Tibial nerve (tissue), 4 donors: ENCODE measurements at places on chromosomes 2 and 18. TPM values are rescaled to one million over a fixed set of nuclear protein-coding genes. Genes with fewer than 3 reads are reported as not detected.

- peak overlapping the region; percentile 40 for H3K27ac ChIP-seq
- peaks cover 21% of the 10 kb centered on the region for H3K27me3 ChIP-seq
- no peaks in the 10 kb centered on the region for H3K36me3 ChIP-seq
- H3K4me1 ChIP-seq, result peaks cover 31% of the 10 kb centered on the region
Measured at GRCh38 chr2:84880395-84880644, 564 bp downstream of the TRABD2A start.

- H3K36me3 ChIP-seq, result peaks cover 5% of the 10 kb centered on the region
- no peaks in the 10 kb centered on the region for H3K27me3 ChIP-seq
- H3K4me3 ChIP-seq, result no peak overlapping the region
- DNase-seq, result no peak
- no peaks in the 10 kb centered on the region for H3K4me1 ChIP-seq
Measured at GRCh38 chr2:166419616-166419934, 43.8 kb upstream of the SCN9A start.

DNA sequence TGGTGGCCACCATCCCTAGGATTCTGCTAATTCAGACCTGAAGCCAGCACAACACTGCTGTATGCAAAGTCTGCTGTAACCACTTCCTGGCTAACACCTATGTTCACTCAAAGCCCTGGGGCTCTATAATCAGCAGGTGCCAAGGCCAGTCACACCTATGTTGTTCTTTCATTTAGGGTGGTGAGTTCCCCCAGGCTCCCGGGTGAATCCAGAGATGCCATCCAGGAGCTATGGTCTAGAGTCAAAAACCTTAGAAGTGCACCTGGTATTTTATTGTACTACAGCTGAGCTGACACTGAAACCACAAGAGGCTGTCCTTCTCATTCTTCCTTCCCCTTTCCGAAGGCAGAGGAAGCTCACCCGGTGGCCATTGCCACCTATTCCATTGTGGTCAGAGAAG lies 46.2 kb upstream of the CCDC141 start:
- H3K27me3 ChIP-seq, result no peaks in the 10 kb centered on the region
- no peak overlapping the region for H3K27ac ChIP-seq
- H3K4me3 ChIP-seq, result no peak overlapping the region
- H3K36me3 ChIP-seq, result no peaks in the 10 kb centered on the region

- H3K4me1 ChIP-seq, result no peaks in the 10 kb centered on the region
- H3K36me3 ChIP-seq, result no peaks in the 10 kb centered on the region
- H3K4me3 ChIP-seq, result no peak overlapping the region
- no peak overlapping the region for H3K27ac ChIP-seq
- H3K27me3 ChIP-seq, result no peaks in the 10 kb centered on the region
- DNase-seq, result no peak
Measured at GRCh38 chr2:223735035-223735640, 102.2 kb downstream of the AP1S3 start.

DNA sequence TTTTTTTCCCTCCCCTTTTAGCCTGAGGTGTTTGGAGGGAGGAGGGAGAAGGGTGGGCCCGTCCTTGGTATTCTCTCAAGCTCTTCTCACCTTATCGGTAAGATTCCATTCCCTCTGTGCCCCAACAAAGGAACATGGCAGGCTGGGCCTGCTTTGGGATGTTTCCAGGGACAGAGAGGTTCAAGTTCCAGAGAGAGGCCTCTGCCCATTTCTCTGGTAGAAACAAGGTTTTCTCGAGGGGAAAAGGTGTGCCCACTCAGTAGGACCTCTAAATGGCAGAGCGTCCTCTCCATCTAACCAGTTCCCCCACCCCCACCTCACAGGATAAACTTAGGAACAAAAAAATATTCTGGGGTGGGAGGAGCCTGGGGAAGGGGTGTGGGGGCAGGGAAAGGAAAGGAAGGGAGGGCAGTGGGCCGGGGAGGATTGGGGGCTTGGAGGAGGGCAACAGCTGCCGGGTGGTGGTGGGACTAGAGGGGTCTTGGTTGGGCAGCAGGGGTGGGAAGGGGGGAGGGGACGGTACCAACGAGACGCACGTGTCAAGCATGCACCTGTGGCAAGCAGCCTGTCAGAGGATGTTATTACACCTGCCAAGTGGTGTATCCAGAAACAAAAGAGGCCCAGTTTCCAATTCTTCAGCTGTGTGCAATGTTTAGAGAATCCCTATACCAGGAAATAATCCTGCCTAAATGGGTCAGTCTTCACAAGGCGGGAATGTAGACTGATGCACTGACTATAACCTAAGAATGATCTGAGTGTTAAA lies 2.1 kb downstream of the PCBP1 start:
- no peak for DNase-seq
- H3K4me1 ChIP-seq, result peaks cover 30% of the 10 kb centered on the region
- H3K36me3 ChIP-seq, result no peaks in the 10 kb centered on the region
- peak overlapping the region; percentile 100 for H3K27ac ChIP-seq
- H3K4me3 ChIP-seq, result peak overlapping the region; percentile 78

GRCh38 chr2:71742953-71743601 lies 289.7 kb downstream of the DYSF start:
- peak; percentile 72 for DNase-seq
- no peak overlapping the region for H3K4me3 ChIP-seq
- peak overlapping the region; percentile 69 for H3K27ac ChIP-seq
- no peaks in the 10 kb centered on the region for H3K36me3 ChIP-seq

- no peak overlapping the region for H3K27ac ChIP-seq
- no peak for DNase-seq
- no peak overlapping the region for H3K4me3 ChIP-seq
- peaks cover 70% of the 10 kb centered on the region for H3K36me3 ChIP-seq
- H3K4me1 ChIP-seq, result no peaks in the 10 kb centered on the region
- no peaks in the 10 kb centered on the region for H3K27me3 ChIP-seq
Measured at GRCh38 chr2:169961911-169962310, 134.7 kb downstream of the UBR3 start.

DNA sequence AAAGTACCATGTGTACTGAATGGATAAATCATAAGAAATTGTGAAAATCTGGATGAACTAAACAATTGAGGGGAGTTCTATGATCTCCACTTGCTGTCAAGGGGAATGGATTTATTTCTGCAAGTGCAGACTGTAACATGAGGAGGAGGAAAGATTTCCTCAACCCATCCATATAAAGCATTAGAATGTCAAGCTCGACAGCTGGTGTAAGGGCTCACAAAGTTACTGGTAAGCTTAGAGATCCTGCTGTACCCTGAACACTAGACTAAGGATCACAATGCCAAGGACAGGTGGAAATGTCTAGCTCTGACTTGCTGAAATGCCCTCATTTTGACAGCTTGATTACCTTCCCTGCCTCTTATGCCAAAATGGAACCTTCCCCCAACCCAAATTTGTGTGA lies 125.3 kb downstream of the TCF4 start:
- no peak overlapping the region for H3K4me3 ChIP-seq
- DNase-seq, result no peak
- no peaks in the 10 kb centered on the region for H3K4me1 ChIP-seq
- no peaks in the 10 kb centered on the region for H3K27me3 ChIP-seq
- no peak overlapping the region for H3K27ac ChIP-seq
- H3K36me3 ChIP-seq, result no peaks in the 10 kb centered on the region

DNA sequence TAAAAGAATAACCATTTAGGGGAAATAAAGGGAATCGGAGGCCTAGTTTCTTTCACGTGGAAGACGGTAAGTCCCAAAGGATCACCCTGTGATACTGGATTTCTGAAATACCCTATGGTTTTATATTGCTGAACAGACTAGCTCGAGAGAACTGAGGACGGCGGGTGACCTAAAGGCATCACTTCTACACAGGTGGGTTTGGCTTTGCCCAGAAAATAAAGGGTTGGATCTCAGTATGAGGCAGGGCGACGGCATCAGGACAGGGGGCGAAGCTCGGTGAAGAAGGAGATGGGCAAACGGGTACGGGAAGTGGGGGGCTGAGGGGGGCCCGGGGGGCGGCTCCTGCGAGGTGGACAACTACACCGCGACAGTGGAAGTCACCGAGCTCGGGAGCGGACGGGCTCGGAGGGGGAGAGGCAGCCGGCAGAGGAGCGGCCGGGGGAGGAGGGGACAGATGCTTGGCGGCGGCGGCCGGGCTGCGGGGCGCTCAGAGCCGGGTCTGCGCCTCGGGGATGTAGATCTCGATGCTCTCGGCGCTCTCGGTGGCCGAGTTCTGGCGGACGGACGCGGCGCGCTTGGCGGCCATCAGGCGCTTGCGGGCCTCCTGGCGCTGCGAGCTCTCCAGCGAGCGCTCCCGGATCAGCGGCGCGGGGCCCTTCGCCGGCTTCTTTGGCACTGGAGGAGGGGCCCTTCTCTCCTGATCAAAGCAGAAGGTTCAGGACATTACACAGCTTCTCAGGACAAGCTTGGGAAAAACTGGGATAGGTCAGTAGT lies 48.9 kb downstream of the TGIF1 start:
- H3K27ac ChIP-seq, result no peak overlapping the region
- peak overlapping the region; percentile 18 for H3K4me3 ChIP-seq
- H3K36me3 ChIP-seq, result no peaks in the 10 kb centered on the region
- H3K27me3 ChIP-seq, result no peaks in the 10 kb centered on the region
- DNase-seq, result peak; percentile 15
- H3K4me1 ChIP-seq, result no peaks in the 10 kb centered on the region

- H3K27me3 ChIP-seq, result no peaks in the 10 kb centered on the region
- H3K4me3 ChIP-seq, result no peak overlapping the region
- no peak overlapping the region for H3K27ac ChIP-seq
- no peaks in the 10 kb centered on the region for H3K4me1 ChIP-seq
- DNase-seq, result no peak
Measured at GRCh38 chr2:187567126-187567525, 12.9 kb upstream of the TFPI start.

DNA sequence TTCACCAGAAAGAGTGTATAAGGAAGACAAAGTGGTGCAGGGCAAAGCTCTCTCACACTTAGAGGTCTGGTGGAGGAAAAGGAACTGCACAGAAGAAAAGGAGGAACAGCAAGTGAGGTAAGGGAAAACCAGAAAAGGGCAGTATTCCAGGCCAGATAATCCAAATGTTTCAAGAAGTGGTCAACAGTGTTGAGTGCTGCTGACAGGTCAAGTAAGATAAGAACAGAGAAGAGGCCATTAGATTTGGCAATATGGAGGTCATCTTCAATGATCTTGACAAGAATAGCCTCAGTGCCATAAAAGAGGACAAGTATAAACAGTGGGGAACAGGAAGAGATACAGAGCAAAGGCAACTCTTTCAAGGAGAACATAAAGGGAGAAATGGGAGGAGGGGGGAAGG lies 15.0 kb downstream of the ADD2 start:
- H3K4me1 ChIP-seq, result no peaks in the 10 kb centered on the region
- H3K27me3 ChIP-seq, result peaks cover 9% of the 10 kb centered on the region
- no peak for DNase-seq
- H3K36me3 ChIP-seq, result no peaks in the 10 kb centered on the region
- H3K27ac ChIP-seq, result no peak overlapping the region

ABCG8 gene
- total RNA-seq, result not detected

UPP2 gene
- total RNA-seq, result not detected

SERPINB10 gene
- total RNA-seq, result not detected

CYTIP gene
- total RNA-seq, result 3.7 TPM

NTSR2 gene
- total RNA-seq, result 0.87 TPM
